ENCODE measurements at places on chromosomes 6 and 20.
A peak's percentile ranks its signal among the peaks of the same experiment; 100 is the strongest.

GRCh38 chr6:15392182-15392581 lies 146.3 kb downstream of the JARID2 start:
- DNase-seq = no peak

GRCh38 chr6:24916496-24916895 lies 19.3 kb downstream of the RIPOR2 start:
- no peak for DNase-seq

DNA sequence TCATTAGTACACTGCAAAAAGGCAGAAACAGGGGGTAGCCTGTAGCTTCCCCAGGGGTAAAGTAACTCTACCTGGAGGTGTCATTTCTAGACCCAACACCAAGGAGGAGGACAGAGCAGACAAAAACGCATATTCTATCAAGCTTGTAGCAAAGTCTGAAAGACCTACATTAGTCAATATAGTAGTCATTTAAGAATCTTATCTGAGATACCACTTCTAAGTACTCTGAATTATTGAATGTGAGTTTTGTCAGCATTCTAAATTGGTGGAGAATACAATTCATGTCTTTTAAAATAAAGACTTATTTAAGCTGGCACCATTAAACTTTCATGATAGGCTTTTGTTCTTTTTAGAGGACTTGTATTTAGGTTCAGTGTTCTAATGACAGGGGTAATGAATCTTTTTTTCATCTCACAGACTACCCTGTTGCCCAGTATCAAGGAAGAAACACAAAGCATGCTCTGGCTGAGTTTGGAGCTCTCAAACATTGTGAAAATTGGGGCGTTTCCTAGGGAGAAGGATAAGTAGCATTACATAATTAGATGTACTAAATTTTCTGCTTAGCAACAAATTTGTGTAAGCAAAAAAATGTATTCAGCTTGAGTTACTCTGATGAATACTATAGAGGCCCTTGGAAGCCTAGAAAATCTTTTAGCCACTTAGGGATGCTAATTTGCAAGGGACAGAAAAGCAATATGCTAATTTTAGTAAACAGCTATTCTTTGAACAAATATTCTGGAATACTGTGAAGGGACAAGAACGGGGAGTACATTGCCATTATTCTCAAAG lies 255.4 kb upstream of the HSF2 start:
- no peak for DNase-seq

DNA sequence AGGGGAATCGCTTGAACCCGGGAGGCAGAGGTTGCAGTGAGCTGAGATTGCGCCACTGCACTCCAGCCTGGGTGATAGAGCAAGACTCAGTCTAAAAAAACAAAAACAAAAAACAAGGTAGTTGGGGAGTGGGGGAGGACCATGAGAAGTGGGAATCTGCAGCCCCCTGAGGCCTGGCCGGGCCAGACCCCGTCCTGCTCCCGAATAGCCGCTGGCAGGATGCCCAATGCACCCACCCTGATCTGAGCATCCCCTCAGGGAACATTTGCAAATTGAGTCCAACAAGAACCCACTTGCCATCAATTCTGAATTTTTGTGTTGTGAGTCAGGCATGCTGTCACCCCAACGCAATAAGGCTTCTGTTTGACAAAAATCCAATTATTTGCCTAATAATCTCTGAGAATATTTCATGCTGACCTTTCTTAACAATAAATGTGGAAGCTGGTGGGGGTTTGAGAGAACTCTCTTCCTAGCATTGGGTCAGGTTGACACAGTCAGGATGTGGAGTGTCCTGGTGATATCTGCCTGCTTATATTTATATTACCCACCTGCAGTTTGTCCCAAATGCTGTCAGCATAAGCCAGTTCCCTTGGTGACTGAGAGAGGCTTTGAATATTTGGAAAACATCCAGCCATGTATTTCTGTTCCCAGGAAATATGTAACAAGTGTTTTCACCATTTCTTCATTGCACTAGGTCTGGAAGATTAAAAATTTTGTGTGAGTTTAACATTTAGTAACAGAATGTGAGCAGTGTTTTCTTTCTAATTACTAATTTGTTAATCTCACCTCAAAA lies 28.4 kb upstream of the FRMD1 start:
- DNase-seq = no peak

DNA sequence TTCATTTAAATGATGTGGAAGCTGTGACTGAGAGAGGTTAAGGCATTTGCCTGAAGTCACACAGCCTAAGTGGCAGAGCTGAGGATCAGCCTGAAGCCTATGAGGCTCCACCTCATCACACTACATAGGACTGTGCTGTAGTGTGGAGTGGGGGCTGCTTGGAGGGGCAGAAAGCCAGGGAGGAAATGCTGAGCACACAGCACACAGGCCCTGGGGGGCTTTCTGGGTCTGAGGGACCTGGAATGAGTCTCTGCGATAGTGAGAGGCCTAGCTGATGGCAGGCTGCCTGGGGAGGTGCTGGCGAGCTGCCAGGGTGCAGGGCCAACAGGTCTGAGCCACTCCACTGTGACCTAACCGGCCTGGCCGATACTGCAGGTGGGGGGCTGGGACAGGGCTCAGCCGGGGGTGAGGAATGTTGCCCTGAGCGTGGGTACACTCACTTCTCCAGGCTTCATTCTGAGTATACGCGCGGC lies 2.2 kb upstream of the ARHGAP40 start:
- DNase-seq = no peak

GRCh38 chr6:55040102-55040848 lies 134.0 kb upstream of the HCRTR2 start:
- no peak for DNase-seq

DNA sequence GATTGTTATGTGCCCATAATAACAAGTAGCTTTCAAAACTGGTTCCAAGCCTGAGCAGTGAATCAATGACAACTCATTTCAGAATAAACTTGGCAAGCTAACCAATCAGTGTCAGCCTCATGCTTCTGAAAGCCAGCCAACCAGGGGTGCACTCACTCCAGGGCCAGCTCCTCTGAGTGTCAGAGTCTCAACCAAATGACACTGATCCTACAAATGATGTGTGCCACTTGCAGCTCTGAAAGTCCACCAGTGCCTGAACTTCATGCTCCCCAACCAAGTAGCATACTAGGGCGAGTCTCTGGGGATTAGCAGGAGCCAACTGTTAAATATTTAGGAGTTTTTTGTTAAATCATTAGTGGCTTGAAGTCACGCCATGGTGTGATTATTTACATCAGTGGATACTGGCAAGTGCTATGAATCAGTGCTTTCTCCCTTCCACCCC lies 4.5 kb downstream of the IYD start:
- DNase-seq = no peak

DNA sequence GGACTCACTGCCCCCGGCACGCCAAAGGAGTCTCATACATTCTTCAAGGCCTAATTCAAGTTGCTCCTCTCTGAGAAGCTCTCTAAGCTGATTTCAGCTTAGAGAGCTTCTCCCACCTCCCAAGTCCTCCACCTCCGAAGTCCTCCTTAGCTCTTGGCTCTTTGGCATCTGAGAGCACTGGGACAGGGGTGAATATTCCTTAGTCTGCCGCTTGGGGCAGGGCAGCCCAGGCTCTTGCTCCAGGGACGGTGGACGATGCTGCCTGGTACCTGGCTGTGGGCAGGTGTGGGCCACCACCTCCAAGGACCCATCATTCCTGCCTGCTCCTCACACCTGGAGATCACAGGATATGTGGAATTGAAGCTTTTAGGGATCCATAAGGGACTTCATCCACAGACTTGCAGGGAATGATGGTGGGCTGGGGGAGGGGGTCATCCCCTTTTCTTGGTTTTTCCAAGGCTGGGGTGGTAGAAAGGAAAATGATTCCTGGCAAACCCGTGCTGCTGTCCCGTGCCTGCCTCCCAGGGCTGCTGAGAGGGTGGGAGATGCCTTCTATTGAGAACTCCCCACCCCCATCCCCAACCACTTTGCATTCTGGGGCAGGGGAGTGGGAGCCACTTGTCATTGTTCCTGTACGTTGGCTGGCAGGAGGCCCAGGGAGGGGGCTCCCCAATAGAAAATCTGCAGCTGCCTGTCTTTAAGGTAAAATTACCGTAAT lies 57.4 kb downstream of the ARHGAP40 start:
- peak; percentile 45 for DNase-seq

DNA sequence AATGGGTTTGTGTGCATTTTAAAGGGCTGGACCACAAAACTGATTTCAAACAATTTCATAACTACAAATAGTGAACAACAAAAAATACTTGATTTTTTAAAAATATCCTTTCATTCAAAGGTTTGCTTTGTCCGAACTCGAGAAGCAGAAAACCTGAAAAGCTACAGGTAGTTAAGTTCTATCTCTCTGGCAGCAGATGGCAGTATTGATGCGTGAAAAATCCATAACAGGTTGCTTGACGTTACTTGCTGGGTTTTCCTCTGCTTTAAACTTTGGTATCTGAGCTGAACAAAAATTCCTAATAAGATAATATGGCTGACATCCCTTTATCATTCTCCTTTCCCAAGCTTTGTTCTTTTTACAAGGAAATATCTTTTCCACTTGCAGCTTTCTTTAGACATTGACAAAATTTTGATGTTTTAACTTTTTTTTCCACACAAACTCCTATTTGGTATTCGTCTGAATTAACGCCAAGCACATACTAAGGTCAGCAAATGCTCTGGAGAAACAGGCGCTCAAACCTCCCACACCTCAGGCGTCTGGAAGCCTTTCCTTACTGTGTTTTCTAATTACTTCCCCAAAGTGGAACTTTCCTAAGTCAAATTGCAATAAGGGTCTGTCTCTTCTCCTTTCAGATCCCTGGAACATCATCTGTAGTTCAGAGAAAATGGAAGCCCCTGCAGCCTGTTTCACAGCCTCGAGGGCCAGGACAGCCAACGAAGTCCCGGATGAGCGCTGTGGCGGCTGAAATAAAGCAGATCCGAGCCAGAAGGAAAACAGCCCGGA lies 50.3 kb upstream of the GFRAL start:
- no peak for DNase-seq

GRCh38 chr6:31534521-31535040 lies 5.8 kb downstream of the MCCD1 start:
- DNase-seq = no peak

- no peak for DNase-seq
Measured at GRCh38 chr6:169824021-169824420, 72.6 kb downstream of the ERMARD start.

- no peak for DNase-seq
Measured at GRCh38 chr6:169035385-169036240, 218.0 kb downstream of the THBS2 start.

DNA sequence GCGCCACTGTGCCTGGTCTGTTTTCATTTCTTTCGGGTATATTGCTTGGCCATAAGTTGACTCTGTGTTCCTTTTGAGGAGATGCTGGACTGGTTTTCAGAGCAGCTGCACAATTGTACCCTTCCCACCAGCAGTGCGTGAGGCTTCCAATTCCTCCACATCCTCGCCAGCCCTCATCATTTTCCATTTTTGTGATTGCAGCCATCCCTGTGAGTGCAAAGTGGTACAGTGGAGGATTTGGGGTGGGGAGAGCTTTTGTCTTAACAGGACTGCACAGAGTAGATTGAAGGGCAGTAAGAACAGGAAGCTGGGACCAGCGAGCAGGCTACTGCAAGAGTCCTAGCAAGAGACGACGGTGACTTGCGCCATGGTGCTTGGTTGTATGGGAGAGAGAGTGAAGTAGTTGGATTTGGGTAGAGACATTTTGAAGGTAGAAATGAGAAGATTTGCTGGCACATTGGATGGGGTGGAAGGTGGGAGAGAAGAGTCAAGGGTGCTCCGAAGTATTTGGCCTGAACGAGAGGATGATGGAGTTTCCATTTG lies 18.3 kb downstream of the BCAS4 start:
- no peak for DNase-seq

DNA sequence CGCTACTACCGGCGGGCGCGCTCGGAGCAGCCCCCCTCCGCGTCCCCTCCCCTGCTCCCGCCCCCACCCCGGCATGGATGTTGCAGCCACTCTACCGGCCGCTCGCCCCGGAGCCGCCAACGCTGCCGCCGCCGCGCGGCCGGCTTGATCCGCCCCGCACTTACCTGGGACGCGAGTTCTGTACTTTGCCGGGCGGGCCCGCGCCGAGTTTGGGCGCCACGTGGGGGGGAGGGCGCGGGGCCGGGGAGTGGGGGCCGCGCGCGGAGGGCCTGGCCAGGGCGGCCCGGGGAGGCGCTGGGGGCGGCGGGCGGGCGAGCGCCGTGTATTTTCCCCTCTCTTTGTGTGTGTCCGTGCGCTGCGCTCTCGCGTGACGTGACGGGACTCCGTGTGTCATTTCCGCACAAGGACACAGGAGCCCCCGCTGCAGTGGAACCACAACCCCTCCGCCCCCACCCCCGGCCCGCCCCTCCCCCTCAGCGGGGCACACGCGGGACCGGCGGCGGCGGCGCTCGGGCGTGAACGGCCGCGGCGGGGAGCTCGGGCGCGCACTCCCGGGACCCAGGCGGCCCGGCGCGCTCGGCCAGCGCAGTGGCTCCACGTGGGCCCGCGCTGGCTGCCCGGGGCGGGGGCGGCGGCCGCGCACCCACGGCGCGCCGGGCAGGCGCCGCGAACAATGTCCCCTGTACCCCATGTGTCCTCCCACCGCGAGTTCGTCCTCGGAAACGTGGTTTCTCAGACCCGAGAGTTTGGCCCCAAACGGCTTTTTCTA lies at the start of gene BEND3:
Gene BEND3 (minus strand): TSS at position 590 of the 769 bp plus-strand sequence. CDS start 16,230 bp downstream, outside the sequence.
- DNase-seq = peak; percentile 13

GRCh38 chr20:13418263-13419229 lies 197.5 kb downstream of the ISM1 start:
- no peak for DNase-seq

DNA sequence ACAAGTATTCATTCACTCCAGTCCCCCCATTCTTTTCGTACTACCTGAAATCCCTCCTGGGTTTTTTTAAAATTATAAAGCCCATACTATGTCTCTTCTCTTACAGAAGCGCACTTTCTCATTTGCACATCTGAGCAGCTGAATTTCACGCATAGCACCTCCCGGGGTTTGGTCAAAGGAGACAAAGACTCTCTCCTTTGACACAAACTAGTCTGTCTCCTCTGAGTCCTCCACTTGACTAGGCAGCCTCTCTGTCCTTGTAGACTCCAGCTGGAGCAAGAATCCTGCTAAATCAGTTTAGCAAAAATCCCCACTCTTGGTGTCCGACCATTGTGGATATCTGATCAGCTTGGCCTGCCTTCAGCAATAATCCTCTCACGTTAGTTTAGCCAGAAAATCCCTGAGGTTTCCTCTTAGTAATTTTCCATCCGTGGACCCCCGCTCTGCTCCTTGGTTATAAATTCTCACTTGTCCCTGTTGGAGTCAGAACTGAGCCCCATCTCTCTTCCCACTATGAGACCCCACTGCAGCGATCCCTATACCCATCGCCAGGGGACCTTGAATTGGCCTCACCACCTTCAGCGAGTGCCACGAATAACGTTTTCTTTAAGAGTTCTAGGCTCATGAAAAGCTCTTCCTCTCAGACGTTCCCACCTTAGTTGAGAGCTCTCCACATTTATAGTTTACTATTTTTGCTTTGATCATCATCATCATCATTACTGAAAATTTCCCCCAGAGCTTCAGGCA lies 29.0 kb downstream of the PDYN start:
- no peak for DNase-seq

GRCh38 chr6:36327226-36327918 lies 9.3 kb downstream of the BNIP5 start:
- no peak for DNase-seq

DNA sequence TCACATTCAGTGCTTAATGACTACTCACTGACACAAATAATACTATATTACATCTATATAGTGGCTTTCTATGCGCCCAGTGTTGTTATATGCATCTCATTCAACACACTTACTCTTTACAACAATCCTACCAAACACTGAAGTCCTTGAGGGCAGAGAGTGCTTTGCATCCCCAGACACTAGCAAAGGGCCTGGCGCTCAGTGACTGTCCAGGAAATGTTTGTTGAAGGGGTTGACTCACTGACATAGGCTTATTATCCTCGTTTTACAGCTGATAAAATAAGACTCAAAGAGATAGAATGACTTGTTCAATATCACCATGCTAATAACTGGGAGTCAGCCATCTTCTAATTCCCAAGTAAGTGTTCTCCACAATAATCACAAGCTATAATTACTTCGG lies 163.3 kb downstream of the ARHGAP18 start:
- DNase-seq = no peak

Measured in CD8-positive, alpha-beta T cell (primary cell).